ENCODE measurements at places on chromosomes 11 and 22.

DNA sequence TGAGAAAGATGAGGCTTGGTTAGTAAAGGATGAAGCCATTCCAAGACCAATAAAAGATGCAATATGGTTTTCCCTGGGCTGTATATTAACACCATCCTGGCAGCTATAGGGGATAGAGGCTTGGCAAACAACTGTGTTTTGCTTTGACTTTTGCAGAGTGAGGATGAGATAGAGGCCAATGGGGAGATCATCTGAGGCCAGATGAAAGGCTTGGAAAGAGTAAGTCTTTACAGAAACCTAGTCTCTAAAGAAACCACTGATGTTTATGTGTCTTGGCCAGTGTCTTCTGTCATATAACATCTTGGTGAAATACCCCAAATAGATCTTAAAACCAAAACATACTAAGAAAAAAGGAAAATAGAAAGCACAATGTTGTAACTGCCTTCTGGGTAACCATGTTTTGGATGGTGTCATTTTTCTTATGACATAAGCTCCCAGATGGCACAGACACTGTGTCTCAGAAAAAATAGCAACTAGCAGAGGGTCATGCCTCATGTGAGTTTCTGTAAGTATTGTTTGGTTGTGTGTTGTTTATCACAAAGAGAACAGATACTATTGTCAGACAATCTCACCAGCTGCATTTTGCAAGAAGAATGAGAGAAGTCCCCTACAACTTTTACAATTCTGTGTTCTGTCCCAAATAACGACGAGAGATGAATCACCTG is 305.4 kb downstream of the ST3GAL4 start:
- no peak for DNase-seq

- no peak for DNase-seq
These were observed 21.5 kb downstream of the RPL27A start for GRCh38 chr11:8704136-8704535.

DNA sequence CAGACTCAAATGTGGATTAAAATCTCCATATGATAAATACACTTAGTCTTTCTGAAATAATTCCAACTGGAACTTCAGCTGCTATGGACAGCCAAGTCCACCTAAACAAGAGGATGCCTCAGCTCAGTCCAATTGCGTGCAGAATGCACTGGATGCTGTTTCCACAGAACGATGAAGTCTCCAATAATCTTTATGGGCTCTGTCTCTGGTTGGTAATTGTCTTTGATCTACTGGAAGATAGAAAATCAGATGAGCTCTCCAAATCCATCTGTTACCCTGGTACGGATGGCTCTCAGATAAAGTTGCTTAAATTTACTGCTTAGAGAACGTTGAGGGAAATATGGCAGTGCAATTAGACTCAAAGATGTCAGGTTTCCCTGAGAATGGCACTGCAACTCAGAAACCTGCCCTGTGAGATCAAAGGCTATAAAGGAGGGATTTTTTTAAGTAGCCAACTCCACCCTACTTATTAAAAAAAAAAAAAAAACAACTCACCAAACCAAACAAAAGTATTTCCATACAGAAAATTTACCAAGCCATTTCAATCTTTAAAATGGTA is 859 bp upstream of the BIRC3 start:
- no peak for DNase-seq

- DNase-seq: no peak
These were observed 12.3 kb downstream of the ARFGAP3 start for GRCh38 chr22:42844756-42845155.

DNA sequence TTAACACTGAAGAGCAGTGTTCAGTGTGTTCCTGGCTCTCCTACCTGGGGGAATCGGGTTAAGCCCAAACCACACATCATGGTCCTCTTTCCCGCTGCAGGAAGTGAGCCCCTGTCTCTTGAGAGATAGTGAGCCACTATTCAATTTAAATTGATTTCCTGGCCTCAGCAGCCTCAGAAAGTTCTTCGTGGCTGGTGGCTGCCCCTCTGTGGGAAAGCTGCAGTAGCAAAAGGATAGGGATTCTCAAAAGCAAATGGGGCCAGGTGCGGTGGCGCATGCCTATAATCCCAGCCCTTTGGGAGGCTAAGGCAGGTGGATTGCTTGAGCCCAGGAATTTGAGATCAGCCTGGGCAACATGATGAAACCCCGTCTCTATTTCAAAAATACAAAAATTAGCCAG is 49.1 kb upstream of the CD5 start:
- no peak for DNase-seq

- DNase-seq: no peak
These were observed 363.0 kb downstream of the LUZP2 start for GRCh38 chr11:24859801-24860300.

GRCh38 chr11:118841469-118842242 is 42.0 kb upstream of the CXCR5 start:
- DNase-seq: no peak

Measured in astrocyte of the cerebellum (primary cell).